Activated CD4-positive, alpha-beta T cell treated with anti-CD3 and anti-CD28 coated beads, Interleukin-2, amount 50 U/mL, for 4 hours (primary cell): ENCODE measurements at places on chromosomes 7 and 10.

DNA sequence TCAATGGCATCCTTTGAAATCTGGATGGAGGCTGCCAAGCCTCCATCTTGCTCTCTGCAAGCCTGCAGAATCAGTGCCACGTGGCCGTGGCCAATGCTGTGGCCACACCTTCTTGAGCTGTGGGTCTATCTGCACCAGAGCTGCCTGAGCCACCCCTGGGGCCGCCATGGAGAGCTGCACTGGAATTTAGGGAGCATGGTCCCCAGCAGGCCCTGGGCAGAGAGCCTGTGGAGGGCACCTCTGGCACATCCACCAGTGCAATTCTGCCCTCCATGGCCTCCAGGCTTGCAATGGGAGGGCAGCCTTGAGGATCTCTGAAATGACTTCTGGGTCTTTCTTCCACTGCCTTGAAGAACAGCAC, 55.6 kb upstream of the NKX6-2 start:
- DNase-seq = no peak

DNA sequence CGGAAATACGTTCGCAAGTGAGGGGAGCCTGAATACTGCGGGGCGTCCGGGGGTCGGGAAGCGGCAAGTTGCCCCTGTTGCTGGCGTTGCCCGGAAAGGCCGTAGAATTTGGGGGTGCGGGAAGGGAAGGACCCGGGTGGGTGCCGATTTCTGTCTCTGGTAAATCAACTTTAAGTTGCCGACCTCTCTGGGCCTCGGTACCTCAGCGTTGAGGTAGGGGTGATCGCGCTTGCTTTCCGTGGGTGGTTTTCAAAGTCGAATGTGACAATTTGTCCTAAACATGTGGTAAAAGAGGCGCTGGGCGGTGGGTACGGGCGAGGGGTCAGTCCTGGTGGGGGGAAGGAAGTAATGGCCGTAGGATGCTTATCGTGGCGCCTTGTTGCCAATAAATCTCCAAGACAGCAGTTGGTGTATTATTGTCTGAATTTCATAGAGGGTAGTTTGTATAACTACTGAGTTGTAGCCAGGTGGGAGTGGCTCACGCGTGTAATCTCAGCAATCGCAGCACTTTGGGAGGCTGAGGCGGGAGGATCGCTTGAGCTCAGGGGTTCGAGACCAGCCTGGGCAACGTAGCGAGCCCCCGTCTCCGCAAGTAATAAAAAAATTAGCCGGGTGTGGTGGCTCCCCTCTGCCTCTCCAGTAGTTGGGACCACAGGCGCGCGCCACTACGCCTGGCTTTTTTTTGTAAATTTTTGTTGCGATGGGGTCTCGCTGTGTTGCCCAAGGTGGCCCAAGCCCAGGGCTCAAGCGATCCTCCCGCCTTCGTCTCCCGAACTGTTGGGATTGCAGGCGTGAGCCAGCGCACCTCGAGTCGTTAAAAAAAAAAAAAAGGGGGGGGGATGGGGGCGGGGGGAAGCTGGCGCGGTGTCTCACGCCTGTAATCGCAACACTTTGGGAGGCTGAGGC, 644 bp downstream of the BUD23 start:
- DNase-seq = no peak

GRCh38 chr10:30043476-30044270, 15.7 kb downstream of the JCAD start:
- DNase-seq = no peak

GRCh38 chr10:123562811-123563580, 103.2 kb upstream of the GPR26 start:
- DNase-seq = no peak
